ENCODE measurements at places on chromosomes 7 and 10.

DNA sequence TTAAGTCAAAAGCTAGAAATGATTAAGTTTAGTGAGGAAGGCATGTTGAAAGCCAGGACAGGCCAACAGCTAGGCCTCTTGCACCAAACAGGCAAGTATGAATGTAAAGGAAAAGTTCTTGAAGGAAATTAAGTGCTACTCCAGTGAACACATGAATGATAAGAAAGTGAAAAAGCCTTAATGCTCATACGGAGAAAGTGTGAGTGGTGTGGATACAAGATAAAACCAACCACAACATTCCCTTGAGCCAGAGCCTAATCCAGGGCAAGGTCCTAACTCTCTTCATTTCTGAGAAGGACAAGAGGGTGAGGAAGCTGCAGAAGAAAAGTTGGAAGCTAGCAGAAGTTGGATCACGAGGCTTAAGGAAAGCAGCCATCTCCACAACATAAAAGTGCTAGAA, 53.0 kb downstream of the DNAJC1 start:
- DNase-seq, result no peak

DNA sequence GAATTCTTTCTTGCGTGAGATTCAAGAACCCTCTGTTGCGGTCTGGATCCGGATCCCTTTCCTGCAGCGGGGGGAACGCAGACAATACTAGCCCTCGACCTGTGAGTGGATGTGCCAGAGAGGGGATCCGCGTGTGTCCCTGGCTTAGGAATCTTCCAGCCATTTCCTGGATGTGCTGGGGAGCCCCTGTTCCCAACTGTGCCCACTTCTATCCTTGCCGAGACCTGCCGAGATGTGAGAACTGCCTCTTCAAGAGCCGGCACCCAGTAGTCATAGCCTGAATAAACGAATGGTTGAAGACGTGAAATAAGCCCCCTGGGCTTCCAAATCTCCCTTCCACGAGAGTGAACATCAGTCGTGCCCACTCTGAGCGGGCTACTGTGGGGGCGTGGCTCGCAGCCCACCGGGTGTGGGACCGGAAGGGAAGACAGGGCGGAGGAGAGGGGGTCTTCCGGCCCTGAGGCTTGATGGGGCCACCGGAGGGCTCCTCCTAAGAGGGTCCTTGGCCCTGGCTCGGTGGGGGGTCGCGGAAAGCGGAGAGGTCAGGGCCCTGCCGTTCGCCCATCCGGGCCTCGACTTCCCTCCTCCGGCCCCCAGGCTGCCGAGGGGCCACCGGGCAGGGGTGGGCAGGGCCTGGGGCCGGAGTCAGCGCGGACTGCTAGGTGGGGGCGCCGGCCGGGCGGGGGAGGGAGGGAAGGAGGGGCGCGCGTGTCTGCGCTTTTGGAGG, 1.3 kb upstream of the CCDC136 start:
- DNase-seq, result no peak

DNA sequence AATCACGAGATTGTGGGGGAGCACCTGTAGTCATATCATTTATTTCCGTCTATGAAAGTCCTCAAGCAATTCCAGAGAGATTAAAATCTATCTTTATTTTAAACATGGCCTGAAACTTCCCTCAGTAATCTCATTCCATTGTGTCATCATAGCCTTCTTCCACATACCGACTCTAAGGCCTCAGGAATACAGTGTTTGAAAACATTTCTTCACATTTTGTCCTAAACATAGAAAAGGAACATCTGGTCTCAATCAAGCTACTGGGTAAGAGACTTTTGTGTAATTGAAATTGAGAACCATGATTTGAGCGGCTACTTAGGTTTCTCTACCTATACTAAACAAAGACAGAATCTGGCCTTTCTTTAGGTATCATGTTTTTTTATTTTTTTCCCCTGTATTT, 78.0 kb upstream of the ELMO1 start:
- DNase-seq, result no peak

GRCh38 chr7:50564640-50565558, at the start of gene DDC:
Gene DDC (minus strand): TSS chr7:50565405. CDS start chr7:50544085, 21,320 bp downstream.
- DNase-seq, result no peak

- DNase-seq, result no peak
Measured at GRCh38 chr10:77446700-77447099, 190.9 kb downstream of the KCNMA1 start.

DNA sequence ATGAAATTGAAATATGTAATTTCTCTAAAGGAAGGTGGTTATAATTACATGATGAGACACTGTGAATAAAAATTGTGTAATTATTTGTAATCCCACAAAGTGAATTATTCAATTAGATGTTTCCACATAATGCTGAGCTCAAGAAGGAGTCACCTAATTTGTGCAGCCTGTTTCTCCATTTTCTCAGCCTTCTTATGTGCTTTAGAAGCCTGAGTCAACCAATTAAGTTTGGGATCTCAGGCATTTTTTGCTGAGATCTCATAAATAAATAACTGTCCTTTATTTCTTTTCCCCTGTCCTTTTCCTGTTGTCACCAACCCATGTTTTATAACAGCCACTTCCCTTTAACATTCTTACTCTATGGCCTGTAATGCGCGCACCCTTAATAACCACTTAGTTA, 506.5 kb upstream of the SEMA3D start:
- DNase-seq, result no peak

DNA sequence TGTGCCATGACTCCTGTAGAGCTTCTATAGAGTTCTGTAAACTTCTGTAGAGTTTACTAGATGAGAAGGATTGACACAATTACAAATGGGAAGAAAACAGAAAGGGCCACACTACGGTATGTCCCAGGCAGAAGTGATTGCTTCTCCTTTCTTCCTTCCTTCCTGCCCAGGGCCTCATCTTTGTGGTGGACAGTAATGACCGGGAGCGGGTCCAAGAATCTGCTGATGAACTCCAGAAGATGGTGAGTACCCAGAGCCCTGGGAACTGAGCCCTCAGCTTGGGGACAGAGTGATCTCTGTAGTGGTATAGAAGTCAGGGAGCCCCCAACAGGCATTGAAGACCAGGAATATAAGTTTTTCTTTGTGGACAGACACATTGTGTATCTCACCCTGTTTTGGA, 1.7 kb downstream of the ARF5 start:
- DNase-seq, result no peak

DNA sequence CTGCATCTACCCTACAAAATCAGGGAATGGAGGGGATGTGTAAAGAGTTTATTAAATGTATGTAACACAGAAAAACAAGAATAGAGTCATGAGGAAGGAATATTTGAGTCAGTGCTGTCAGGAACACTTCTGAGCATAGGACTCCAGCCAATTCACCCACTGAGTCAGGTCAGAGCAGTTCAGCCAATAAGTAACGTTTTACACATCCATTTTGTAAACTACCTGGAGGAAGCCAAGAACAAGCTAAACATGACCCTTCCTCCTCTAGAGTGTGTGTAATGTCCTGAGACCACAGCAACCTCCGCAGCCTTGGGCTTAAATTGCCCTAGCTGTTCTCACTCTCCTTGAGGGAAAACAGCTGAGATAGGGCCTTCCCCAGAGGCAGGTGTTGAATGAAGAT, 691.5 kb upstream of the LRRN3 start:
- no peak for DNase-seq

GRCh38 chr7:106216923-106217542, 67.8 kb downstream of the NAMPT start:
- DNase-seq, result no peak

- DNase-seq, result no peak
Measured at GRCh38 chr10:20489961-20490360, 407.1 kb downstream of the NEBL start.

DNA sequence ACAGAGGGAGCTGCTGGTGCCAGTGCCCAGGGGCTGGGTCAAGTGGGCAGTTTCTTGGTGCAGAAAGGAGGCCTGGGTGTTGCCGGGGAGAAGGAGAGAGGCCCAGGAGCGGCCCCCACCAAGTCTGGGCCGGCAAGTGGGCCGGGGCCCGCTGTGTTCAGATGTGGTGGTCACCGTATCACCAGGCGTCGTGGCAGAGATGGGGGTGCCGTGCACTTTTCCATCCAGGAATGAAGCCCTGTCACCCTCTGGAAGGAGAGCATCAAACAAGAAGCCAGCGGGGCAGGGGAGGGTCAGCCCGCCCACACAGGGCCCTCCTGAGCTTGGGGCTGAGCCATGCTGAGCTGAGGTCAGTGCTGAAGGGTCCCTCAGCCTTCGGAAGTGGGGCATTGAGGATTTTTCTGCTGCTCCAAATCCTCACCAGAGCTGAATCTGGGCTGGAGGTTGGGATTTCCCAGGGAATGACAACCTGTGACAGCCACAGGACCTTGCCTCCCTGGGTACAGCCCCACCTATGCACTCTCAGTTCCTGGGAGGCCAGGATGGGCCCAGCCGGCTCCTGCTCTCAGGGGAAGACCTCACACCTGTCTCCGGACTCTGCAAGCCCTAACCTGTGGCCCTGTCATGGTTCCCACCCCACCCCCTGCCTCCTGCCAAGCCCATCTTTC, 27.9 kb upstream of the INPP5A start:
- DNase-seq, result no peak

GRCh38 chr10:96034625-96035024, 8.8 kb upstream of the CCNJ start:
- DNase-seq, result no peak

All from NCI-H1930 (cell line).